ENCODE measurements at places on chromosomes 12 and 14.

DNA sequence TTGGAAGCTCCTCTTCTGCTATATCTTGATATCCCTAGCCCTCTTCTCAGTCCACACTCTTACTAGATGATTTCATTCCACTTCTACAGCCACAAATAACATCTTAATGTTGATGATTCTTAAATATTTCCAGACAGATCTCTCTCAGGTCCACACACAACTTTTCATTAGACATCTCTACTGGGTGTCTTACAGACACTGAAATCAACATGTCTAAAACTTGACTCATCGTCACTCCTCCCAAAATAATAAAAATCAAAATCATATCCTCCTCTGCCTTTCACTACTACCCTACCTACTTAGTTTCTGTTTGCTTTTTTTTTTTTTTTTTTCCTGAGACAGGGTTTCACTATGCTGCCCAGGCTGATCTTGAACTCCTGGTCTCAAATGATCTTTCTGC is 11.9 kb downstream of the PRDM4 start:
- no peak for DNase-seq

DNA sequence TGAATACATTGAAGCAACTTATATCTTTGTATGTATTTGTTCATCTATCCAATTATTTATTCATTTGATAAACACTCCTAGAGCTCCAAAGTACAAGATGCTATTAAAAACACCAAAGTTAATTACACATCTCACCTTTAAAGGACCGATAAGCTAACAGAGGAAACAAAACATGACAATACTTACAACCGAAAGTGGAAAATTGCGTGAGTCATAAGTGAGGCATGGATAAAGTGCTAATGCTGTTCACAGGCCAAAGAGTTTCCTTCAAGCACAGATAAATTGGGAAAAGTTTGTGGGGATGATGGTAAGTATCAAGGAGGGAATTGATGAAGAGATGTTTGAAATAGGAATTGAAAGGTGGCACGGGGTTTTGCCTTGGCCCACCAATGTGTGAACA is 172.8 kb upstream of the KITLG start:
- peak; percentile 40 for DNase-seq

DNA sequence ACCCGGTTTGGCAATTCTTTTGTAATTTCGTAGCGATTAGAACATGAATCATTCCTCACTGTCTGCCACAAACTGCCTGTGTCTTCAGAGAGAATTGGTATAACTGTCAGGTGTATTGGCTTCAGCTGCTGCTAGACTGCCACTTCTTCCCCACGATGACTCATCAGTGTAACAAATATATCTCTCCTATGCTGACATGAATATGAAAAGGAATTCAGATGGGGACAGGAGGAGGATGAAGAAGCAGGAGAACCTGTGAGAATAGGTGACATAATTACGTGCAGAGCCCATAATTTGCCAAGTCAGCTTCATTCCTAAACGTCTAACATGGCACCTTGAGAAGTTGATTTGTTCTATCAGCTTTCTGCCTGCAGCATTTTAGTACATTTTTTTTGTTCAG is 64.9 kb downstream of the FRMD6 start:
- DNase-seq: no peak

GRCh38 chr12:111936869-111937268 is 76.1 kb downstream of the TMEM116 start:
- DNase-seq: no peak

DNA sequence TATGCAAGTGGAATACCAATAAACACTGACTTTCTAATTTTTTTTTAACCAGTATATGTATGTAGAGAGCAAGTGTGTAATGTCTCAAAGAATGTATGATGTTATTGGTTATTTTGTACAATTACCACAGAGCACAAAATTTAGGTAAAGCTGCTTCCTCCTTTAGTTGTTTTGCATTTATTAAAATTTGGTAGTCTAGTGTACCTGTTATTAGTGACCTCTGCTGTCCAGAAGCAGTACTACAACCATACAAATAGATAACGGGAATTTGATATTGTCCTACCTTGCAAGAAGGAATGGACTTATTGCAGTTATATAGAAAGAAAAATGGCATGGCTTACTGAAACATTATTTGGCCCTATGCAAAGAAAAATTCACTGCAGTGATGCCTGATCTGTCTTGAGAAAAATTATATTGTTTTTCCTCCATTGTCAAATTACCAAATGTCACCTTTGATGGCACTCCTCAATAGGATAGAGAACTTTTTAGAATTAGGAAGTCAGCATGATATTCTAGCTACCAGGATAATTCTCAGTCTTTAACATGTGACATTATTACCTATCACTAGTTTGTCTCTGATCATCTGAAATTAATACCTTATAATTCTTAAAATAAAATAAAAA is 153.9 kb upstream of the RMST start:
- peak; percentile 76 for DNase-seq

DNA sequence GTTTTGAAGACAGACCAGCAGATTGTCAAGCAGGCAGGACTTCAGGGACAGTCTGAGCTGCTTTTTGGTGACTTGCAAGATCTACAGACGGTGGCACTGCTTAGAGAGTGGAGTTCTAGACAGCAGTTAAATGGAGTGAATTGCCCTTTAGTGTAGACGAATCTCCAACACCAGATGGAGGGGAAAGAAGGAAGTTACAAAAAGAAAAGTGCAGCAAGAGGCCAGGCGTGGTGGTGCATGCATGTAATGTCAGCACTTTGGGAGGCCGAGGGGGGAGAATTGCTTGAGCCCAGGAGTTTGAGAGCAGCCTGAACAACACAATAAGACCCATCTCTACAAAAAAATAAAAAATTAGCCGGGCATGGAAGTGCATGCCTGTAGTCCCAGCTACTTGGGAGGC is 8.4 kb upstream of the HHIPL1 start:
- no peak for DNase-seq

- peak; percentile 91 for DNase-seq
Measured at GRCh38 chr12:6765634-6766581, at the start of gene PTMS. PTMS (plus strand) TSS chr12:6766363; CDS start chr12:6766706, 343 bp downstream.

DNA sequence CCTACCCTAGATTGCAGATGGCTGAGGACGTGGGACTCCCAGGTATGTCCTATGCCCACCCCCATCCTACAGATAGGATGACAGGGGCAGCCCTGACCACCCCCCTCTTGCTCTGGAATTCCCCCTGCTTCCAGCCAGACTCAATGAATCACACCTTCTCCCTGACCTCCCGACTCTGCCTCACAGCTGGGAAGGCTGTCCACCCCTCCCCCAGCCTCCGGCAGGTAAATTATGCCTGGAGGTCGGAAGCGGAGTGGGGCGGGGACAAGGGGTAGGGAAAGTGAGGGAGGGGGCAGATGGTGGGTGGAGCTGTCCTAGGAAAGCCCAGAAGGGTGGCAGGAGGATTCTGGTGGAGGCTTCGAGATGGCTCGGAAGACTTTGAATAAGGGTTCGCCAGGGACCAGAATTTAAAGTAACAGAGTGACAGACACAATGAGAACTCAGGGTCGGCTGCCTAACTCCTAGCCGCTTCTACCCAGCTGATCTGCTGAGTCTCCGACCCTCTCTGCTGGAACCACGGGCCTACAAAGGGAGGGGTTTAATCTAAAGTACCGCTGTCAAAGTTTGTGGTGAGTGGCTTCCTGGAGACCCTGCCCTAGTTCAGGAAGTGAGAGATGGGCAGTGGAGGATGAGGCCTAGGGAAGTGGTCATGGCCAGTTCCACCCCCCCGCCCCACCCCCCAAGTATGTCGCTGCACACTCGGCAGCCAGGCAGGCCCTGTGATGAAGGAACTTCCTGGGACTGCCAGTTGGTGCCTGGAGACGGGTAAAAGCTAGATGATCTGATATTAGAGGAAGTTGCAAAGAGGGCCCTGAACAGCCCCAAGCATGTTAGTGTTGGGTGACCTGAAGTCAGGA is 4.2 kb downstream of the PLEKHG3 start:
- no peak for DNase-seq

GRCh38 chr12:45075587-45076282 is 24.8 kb upstream of the DBX2 start:
- no peak for DNase-seq

DNA sequence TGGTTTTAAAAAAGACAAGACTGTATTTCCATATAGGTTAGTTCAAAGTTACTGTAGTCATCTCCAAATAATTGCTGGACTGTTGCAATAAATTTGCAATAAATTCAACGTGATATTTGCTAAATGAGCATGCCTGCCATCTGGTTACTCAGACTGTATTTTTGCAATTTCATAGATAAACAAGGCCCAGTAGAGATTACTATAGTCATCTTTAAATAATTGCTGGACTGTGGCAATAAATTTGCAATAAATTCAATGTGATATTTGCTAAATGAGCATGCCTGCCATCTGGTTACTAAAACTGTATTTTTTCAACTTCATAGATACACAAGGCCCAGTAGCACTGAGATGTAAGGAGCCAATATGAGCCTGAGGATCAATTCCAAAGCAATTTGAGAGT is 5.6 kb downstream of the NTN4 start:
- DNase-seq: peak; percentile 67

DNA sequence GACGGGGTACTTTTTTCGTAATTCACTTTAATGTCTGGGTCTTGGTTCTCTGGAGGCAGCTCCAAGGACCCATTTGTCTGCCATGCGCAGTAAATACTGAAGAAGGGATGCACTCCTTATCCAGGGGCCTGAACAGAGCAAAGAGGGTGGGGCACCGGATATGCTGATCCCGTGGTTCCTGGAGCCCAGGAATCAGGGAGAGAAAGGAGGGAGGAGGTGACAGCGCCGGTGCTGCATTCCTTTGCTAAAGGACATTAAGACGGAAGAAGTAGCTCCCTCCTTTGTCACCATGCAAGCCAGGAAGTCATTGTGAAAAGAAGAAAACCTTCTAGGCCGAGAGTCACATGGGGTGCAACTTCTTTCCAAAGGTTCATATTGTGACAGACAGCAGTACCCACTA is 1057.7 kb downstream of the VRK1 start:
- no peak for DNase-seq

DNA sequence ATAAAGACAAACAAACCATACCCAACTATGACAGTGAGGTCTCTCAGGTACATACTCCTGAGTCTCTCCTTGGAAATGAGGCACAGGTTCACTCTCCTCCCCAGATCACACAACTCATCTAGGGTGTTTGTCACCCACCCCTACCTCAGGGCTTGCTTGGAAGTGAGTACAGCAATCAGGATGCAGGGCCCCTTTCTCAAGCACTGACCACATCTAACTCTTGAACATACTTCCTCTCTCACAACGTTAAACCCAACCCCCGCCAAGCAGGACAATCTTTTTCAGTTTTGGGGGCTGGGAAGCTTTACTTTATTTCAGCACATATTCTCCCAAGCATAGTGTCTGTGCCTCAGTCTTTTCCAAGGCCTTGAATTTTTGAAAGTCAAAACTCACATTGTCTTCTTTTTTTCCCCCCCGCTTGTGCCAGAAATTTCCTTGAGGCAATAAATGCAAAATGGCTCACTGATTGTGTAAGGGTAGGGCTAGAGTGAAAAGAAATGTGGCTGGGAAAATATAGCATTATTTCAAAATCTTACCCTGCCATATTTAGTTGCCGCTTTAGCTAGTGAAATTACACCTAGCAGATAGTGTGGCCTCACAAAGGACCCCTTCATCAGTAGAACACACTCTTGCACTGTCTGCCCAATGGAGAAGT is 2.4 kb upstream of the GPR65 start:
- no peak for DNase-seq

GRCh38 chr12:108514468-108514972 is 557 bp upstream of the FICD start:
- no peak for DNase-seq

- DNase-seq: no peak
Measured at GRCh38 chr14:92431199-92431725, 82.3 kb upstream of the RIN3 start.

DNA sequence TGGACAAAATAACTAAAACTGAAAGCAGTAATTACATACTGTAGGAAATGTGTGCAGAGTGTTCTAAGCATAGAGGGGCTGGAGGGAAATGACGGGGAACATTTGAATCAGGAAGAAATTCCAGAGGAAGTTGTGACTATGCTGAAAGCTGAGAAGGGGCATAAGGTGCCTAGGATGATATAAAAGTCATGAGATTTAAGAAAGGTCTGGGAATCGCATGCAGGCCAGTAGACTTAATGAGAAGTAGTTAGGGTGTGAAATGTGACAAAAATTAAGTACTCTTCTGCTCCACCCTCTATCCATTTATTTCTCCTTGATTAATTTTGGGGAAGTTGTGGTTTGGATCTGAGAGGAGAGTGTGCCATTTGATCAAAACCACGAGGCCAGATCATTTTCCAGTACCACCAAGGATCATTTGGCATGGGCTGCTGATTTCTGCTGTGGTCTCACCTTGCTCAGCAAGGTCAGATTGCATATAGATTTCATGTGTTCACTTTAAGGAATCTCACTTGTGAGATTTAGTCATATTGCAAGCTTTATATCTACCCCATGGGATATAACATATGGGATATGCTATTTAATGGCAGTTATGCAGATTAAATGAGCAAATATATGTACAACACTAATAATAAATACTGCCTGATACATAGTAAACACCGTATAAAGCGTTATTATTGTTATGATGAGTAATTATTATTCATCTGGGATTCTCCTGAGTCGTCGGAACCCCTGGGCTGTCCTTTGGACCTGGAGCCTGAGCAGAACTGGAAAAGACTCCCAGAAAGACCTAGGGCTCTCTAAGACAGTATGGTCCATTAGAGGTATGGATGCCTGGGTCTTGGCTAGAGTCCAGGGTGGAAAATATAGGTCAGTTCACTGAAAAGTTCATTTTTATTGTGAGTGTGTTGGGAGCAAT is 72.3 kb downstream of the SRGAP1 start:
- DNase-seq: peak; percentile 75

DNA sequence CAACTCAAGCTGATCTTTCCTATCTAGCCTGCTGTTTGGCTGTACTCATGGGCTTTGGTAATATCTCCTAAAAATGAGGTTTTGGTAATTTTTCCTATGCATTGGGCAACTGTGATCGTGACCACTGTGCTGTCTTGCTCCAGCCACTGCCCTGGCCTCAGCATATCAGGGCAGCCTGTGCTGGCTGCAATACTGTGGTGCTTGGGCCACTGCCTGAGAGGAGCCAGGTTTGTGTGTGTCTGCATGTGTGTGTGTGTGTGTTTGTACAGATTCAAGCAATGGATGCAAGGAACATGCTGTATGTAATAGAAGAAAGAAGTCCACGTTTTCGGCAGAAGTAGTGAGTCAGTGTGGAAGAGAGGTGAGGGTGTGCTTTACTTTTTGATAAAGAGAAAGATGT is 13.0 kb downstream of the ERG28 start:
- DNase-seq: peak; percentile 72

- no peak for DNase-seq
Measured at GRCh38 chr12:89901319-89901718, 192.7 kb upstream of the ATP2B1 start.

- no peak for DNase-seq
Measured at GRCh38 chr12:32265456-32265855, 133.9 kb upstream of the FGD4 start.

- DNase-seq: no peak
Measured at GRCh38 chr12:93102744-93103143, 173.6 kb upstream of the EEA1 start.

- DNase-seq: no peak
Measured at GRCh38 chr14:96120941-96121340, 81.8 kb downstream of the C14orf132 start.

GRCh38 chr14:90733139-90733808 is 83.0 kb downstream of the TTC7B start:
- DNase-seq: no peak

Measured in cardiac fibroblast (primary cell).